ENCODE measurements at places on chromosomes 3 and 15.

- no peak for DNase-seq
Observed at GRCh38 chr3:27680517-27681246, 41.4 kb downstream of the EOMES start.

DNA sequence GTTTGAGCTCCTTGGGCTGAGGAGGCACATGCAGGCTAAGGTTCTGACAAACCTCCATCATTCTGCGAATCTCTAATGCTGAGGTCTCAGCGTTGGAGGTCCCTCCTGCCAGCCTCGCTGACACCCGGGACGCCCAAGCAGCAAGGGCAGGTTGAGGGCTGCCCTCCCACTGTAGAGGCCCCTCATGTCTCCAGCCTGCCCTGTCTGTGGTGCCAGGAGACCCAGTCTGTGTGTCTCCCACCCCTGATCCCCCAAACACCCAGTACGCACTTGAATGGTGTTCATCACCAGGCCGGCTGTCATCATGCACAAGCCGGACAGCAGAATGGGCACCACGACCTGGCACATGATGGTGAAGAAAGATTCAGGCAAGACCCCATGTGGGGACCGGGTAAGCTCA, 27.8 kb downstream of the SLC41A3 start:
- no peak for DNase-seq

DNA sequence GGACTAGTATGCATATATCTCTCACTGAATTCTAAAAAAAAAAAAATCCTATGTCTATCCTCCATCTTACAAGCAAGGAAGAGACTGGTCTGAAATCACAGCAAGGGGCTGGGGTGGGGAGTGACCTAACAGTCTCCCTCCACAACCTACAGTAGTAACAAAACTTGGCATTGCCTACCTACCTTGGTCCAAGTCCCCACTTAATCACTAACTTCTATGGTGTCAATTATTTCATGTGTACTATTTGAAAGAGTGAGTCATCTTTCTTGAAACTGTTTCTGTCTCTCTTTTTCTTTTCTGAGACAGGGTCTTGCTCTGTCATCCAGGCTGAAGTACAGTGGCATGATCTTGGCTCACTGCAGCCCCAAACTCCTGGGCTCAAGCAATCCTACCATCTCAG, 36.8 kb downstream of the CHAC1 start:
- no peak for DNase-seq

GRCh38 chr15:27353856-27354255, 382.9 kb downstream of the GABRG3 start:
- DNase-seq = no peak

GRCh38 chr15:24675332-24676144, at the start of gene NPAP1:
Gene NPAP1, plus strand, starts transcription at chr15:24675775. Its CDS starts 93 bp downstream, at chr15:24675868.
- DNase-seq = no peak

DNA sequence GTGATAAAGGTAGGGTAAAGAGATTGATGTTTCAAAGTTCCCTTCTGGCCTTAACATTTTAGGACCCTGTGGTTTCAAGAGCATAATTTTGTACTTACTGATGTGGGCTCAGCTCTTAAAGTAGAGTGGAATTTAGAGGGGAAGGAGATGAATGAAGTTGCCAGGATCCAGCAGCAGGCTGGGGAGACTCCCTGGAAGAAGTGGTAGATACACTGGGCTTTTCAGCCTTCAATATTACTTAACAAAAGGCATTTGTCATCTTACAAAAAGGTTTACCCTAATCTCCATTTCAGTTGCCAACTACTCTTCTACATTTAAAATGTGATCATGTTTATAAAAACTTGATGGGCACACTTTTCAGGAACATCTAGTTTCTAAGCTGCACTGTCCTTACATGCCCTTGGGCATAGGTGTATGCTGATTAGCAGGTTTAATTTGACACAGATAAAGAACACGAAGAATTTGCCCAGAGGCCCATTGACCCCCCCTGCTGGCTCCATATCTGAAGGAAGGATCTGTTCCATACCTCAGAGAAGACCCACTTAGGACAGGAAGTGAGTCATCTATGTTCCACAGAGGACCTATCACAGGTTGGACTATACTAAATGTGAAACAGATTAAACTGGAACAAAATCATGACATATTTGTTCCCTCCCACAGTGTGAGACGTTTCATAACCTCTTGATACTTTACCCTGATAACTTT, 93.0 kb upstream of the LPP start:
- peak; percentile 37 for DNase-seq

GRCh38 chr3:125045965-125046364, 9.8 kb downstream of the HEG1 start:
- no peak for DNase-seq

- no peak for DNase-seq
Observed at GRCh38 chr3:177471733-177472480, 274.6 kb upstream of the TBL1XR1 start.

DNA sequence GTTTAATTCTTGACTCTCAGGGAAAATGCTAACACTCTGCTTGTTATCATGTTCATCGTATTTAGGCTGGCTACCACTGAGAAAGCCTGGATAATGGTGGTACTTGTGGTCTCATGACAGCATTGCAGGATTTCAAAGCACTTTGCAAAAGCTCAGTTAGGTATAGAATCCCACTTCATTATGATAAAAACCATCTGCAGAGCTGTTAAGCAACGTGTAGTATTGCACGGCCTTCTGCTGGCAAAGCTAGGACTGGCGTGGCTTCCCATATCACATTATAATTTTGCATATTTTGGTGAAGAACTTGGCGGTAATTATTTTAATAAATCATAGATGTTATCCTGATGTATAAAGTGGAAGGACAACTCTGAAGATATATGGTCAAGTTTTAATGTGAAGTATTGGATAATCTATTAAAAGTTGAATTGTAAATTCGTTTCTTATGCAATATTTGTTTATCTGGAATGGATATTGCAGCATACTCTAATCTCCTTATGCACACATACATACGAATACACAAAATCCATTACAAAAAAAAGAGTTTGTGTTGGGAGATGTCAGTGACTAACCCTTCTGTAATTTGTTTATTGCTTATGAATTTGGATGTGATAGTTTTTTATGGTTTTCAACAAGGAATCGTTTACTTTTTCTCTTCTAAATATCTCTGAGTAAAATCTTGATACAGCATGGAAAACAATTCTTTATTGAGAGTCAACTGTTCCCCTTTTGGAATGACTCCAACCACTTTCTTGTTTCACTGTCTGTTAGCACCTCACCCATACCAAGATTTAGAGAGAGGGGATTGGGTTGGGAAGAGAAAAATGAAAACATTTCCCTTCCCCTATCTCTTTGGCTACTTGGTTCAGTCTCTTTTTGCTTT, 9.2 kb downstream of the RAB8B start:
- no peak for DNase-seq

DNA sequence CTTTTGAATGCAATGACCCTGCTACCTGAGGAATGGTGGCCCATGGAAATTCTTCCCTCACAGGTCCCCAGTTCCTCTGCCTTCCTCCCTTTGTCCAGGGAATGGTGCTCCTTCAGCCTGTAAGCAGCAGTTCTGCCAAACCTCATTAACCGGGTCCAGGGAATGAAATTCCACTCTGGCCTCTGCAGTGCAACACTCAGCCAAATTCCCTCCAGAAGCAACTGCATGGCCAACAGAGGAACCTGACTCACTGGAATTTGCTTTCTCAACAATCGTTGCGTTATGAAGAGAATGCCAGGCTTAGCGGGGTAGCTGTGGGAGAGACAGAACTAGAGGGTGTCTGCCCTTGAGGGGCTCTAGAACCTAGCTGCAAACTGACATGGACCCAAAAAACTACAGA, 449.4 kb upstream of the PROK2 start:
- no peak for DNase-seq

DNA sequence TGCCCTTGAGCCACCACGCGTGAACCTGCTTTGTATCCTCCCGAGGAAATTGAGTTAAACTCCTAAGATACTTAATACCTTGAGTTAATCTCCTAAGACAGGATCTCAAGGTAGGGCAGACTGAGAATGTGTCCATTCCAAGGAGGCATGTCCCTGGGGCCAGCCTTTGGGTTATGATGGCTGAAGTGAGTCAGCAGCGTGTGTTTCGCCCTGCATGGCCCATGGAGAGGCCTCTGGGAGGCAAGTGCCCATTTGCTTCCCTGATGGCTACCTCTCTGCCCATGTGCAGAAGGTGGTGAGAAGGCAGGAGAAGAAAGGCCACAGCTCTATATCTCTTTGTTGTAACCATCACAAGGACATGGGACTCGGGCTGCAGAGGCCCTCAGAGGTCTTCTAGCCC, 36.7 kb upstream of the LIMD1 start:
- no peak for DNase-seq

GRCh38 chr15:65611888-65612615, 1.1 kb upstream of the INTS14 start:
- no peak for DNase-seq

- no peak for DNase-seq
Observed at GRCh38 chr3:7518026-7518425, 657.1 kb downstream of the GRM7 start.

GRCh38 chr3:63278171-63279004, at the start of gene SYNPR:
Gene SYNPR, plus strand, starts transcription at chr3:63278308.
- DNase-seq = no peak

DNA sequence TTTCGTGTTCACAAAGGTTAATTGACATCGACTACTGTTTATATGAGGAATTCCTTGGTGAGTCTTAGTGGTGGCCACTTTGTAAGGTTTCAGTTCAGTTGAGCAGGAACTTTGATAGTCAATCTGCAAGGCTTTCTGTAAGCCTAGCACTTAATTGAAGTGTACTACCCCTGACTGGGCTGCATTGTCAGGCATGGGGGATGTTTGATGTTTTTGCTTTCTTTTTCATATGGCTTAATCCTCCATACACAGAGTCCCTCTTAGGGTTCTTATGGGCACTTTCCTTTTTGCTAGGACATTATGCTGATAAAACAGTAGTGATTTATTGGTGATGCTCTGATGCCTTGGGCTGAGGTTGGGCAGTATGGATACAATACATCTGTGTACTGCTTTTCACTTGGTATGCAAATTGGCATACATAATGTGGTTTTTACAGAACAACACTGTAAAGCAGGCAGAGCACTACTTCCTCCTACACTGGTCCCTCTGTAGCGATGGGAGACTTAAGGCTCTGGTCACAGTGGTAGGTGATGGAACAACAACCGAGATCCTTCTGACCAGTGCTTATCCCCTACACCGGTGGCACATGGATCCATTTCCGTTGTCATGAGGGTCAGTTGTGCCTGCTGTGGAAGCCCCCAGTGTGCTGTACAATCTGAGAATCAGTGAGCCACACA, 261.0 kb downstream of the MFSD1 start:
- no peak for DNase-seq

DNA sequence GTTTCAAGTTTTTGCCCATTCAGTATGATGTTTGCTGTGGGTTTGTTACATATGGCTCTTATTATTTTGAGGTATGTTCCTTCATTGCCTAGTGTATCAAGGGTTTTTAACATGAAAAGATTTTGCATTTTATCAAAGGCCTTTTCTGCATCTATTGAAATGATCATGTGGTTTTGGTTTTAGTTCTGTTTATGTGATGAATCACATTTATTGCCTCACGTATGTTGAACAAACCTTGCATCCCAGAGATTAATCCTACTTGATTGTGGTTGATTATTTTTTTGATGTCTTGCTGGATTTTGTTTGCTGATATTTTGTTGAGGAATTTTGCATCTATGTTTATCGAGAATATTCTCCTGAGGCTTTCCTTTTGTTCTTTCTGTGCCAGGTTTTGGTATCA, 39.4 kb downstream of the TMCO5A start:
- DNase-seq = no peak

- no peak for DNase-seq
Observed at GRCh38 chr3:11607816-11608215, 35.9 kb downstream of the VGLL4 start.

GRCh38 chr3:23552506-23552905, 253.2 kb upstream of the UBE2E1 start:
- no peak for DNase-seq

DNA sequence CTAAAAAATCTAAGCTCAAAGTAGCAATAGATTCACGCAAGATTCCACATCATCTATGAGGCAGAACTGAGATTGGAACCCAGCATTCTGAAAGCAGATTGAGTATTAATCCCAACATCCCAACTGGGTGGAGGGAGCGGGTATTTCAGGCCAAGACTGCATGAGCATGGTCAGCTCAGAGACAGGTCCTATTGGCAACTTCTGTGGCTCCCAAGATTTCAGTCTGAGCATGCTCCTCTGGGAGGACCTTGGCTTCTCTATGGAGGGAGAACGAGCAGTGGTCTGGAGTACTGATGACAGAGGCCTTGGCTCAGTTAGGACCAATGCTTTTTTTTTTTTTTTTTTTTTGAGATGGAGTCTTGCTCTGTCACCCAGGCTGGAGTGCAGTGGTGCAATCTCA, 4.0 kb upstream of the ITGA11 start:
- no peak for DNase-seq

- DNase-seq = no peak
Observed at GRCh38 chr15:57697588-57697987, 8.9 kb upstream of the POLR2M start.

DNA sequence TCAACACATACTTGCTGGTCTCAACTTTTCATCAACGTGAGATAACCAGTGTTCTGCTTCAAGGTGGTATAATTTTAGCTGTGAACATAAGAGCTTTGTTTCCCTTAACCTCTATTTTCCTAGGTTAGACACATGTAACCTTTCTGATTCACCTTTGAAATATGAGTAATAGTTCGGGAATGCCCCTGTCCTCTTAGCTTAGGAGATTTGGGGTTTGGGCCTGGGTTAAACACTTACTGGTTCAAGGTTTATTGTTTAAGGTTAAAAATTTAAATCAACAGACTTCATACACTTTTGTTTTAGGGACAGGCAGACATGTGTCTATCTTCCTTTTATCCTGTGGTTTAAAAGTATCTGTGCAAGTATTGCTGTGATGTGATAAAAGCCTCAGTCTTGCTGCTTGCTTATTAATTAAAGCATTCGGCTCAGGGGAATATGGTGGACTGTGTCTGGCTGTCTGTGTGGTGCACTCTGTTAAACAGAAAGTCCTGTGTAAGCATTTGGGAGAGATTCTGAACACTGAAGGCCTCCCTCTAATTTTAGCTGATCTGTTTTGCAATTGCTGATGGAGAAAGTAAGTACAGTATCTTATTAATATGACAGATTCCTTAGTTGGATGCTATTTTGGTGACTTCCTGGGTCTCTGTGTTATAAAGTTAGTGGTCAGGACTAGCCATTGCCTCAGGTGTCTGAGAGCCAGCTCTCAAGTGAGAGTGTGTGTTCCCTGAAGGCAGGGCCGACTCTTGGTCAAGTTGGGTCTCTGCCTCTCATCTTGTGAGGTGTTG, 81.8 kb downstream of the USP13 start:
- DNase-seq = no peak

GRCh38 chr15:40819048-40819447, 9.5 kb downstream of the PPP1R14D start:
- DNase-seq = no peak

- DNase-seq = no peak
Observed at GRCh38 chr3:30156586-30157498, 449.6 kb upstream of the TGFBR2 start.

GRCh38 chr3:84998545-84998944, 39.8 kb downstream of the CADM2 start:
- no peak for DNase-seq

- no peak for DNase-seq
Observed at GRCh38 chr3:174620855-174621472, 238.2 kb upstream of the NAALADL2 start.

- DNase-seq = no peak
Observed at GRCh38 chr3:106457281-106458180, 588.7 kb upstream of the CBLB start.
